ENCODE measurements at places on chromosomes 3 and 15.

DNA sequence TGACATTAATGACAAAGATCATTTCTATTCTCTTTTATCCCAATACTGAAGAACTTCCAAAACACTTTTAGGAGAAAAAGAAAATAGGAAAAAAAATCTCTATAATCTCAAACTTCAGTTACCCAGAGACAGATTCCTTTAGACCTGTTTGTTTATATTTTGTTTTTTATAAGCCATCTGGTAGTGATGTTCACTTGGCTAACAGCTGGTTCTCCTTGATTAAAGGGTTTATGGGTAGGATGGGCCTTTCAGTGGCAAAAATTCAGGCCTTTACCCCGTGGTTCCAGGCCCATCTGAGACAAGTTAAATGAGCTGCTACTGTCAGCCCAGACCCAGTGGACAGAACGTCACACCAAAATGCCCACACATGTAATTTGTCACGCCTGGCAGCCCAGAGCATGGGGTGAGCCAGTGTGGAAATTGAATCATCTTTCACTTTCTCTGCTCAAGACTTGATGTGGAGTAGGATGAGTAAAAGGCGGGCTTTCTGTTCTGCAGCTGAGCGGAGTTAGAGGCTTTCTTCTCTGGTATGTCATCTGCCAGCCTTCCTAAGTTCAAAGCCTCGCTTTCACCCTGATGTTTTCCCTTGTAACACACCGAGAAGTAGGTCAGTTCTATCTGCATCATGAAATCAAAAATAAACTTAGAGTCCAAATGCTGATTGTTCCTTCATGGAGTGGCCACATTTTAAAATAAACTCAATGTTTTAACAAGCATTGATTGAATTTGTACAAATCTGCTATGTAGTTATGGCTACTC, 62.5 kb upstream of the SKOR1 start:
- DNase-seq, result peak; percentile 63

DNA sequence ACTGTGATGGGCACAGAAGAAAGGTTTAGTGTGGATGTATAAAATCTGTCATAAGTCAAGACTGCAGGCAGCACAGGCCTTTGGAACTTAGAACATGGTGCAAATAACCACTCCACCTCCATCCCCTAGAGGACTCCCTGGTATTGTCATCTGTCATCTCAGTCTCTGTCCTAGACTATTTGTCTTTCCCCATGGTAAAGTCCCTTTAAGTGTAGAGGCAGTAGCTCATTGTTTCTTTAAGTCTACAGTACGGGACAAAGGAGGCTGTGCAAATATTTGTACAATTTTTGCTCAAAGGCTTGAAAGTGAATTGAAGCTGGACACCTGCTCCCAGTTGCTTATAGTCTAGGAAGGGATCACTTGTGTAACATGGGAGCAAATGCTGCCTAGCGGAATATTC, 3.2 kb upstream of the PXYLP1 start:
- DNase-seq, result no peak

GRCh38 chr3:186493525-186494255, 50.5 kb downstream of the CRYGS start:
- no peak for DNase-seq

DNA sequence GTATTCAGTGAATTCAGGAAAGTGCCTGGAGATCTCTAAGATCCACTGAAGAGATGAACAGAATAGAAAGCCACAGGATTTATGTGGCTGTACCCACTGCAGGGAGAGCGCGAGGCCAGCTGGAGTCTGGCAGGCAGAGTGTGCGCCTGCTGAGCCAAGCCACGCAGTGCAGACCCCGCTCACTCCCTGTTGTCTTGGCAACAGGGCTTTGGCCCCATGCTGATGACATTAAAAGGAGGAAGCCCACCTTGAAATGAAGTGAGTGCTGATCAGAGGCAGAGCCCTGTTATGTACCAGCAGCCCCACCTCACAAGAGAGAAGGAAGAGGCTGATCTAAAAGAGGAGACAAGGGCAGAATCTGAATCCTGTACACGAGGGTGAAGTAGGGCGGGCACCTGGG, 36.7 kb downstream of the PXYLP1 start:
- no peak for DNase-seq

DNA sequence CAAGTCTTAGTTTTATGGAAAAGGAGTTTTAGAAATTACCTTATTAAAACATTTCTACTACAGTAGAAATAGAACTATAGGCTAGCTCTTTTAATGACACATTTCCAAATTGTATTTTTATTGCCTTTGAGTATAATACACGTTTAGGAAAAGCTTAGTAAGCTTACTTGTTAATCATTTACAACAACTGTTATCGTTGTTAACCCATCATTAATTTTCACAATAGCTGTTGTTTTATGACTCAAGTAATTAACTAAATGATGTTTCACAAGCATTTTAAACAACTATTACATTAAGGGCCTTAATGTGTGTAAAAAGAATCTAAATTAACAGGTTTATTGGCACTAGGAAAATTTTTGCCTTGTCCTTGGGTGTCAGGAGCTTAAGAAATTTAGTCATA, 120.5 kb upstream of the THRB start:
- DNase-seq, result no peak

DNA sequence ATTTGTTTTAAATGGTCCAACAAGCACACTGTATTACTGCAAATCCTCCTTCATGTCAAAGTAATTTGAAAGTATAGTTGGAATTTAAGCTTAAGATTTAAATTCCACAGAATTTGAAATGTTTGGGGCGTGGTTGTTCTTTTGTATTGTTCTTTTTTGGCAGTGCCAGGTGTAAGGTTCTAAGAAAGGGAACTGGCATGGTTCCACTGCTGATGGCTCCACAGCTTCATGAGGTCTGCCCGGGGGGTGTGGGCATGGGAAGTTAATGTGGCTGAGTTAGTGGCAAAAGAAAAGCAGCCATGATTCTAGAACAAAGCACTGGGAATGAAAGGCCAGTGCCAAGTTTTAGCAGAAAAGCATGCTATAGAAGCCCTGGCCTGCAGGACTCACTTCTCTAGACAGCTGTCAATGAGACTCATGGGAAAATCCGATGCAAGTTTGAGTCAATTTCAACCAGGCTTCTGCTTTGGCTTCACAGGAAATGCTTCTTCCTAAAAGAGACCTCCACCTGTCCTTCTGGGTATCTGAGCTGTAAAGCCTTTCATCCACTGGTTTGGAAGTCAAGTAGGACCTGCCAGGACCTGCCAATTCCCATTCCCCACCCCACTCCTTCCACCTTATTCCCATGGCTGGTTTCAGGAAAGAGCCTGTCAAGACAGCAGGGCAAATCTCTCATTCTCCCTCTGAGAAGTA, 18.9 kb downstream of the CDCP1 start:
- DNase-seq, result no peak

DNA sequence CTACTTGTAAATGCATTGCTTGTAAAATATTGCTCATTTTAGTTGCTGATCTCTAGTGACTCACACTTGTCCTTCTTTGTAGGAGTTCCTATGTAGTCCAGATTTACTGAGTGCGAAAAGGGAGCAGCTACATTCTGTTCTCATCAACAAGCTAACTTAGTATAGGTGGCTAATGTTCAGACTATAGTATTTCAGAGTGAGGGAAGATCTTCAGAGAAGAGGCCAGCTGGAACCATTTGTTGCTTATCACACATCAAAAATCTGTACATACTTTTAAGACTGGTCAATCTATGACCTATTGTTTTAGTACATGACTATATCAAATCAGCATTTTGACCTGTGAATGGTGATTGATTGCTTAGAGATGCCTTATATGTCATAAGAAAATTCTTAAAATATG, 71.3 kb upstream of the THSD4 start:
- DNase-seq, result no peak

DNA sequence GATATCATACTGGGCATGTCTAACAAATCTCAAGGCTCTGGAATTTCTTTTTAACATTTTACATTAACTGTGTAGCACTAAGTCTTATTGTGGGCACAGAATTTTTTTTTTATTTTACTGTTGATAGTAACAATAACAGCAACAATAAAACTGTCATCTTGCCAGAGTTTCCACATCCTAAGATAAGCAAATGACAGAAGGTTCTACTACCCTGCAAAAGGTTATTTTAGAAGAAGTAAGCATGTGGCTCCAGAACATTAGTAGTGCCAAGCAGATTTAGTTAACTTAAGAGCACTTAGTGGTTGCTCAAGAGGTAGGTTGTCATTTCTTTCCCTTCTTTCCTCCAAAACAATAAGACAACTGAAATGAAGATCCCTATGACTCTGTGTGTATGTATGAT, 743.0 kb upstream of the CBLB start:
- DNase-seq, result no peak

DNA sequence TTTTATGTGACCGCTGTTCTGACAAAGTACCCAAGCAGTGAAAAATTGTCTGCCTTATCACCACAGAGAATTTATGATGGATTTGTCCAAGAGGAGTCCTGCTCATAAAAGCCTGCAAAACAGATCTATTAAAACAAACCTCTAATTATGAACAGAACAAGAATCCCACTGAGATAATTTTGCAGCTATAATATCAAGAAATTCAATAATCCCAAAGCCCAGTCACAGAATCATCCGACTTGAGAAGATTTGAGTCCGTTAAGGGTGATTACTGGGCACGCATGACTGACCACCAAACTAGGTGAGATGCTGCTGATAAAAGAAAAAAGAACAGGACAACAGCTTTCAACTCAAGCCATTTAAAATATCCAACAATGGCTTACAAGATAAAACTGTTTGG, 231.0 kb upstream of the WNT5A start:
- no peak for DNase-seq

DNA sequence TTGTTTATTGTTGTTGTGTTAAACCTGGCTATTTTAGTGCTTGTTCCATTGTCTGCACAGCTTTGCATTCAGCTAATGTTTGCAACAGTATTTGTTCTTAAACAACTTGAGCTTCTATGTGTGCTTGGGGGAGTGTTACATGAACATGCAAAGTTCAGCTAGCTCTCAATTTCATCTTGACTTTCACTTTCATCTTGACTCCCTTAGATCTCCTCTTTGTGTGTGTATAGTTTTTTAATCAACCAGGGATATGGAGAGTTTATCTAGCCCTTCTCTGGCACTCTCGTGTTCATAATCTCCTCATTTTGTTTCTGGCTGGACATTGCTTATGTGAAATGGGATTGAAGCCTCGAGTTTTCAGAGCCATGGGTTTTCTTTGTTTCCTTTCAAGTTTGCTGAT, 212.4 kb upstream of the ZBTB20 start:
- DNase-seq, result no peak

DNA sequence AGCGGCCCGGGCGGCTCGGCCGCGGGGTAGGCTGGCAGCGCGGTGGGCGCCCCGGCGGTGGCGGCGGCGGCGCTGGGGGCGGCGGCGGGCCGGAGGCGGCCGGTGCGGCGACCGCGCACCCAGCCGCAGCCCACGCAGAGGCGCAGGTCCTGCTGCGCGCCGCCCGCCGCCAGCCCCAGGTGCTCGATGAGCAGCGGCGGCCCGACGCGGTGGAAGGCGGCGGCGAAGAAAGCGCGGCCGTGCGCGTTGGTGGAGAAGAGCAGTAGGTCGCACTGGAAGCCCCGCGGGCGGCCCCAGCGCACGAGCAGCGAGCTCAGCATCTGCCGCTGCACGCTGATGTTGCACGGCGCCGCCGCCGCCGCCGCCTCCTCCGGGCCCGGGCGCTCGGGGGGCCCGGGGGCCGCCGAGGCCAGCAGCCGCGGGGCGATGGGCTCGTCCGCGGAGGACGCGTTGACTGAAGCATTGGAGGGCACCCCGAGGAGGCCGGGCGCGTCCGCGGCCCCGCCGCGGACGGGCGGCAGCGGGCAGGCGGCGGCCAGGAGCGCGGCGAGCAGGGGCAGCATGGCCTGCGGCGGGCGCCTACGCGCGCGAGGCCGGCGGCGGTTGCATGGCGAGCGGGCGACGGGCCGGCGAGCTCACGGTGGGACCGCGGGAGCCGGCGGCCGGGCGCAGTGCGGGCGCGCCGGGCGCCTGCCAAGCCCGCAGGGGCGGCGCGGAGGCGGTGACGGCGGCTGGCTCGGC, 452 bp downstream of the TMEM158 start:
- peak; percentile 33 for DNase-seq

DNA sequence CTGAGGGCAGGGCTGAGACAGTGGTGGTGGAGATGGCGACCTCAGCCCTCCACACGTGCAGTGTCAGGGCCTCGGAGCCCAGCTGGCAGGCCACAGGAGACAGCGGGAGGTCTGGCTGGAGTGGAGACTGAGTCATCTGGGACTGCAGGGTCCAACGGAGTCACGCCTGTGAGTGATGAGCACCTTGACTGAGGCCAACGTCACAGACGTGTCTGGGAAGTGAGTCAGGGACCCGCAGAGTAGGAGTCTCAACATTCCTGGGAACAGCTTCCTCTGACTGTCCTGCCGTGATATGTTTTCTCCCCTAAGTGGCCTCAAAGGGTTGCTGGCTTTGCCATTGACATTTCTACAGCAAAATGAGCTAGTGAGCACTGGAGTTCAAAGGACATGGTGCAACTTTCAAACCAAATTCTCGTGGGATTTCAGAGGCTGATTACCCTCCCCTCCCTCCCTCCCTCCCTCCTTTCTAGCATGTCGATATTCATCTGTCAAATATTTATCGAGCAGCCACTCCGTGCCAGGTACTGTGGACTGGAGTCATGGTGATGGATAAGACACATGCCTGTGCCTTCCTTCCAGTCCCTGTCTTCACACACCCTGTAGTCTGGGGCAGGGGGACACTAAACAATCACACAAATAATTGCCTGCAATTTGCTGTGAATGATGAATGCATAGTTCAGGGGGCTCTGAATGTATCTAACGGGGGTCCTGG, 53.3 kb upstream of the AMOTL2 start:
- DNase-seq, result no peak

GRCh38 chr15:58684751-58685150, 64.8 kb downstream of the ADAM10 start:
- DNase-seq, result no peak

GRCh38 chr3:27986234-27986879, 255.1 kb upstream of the CMC1 start:
- DNase-seq, result no peak

DNA sequence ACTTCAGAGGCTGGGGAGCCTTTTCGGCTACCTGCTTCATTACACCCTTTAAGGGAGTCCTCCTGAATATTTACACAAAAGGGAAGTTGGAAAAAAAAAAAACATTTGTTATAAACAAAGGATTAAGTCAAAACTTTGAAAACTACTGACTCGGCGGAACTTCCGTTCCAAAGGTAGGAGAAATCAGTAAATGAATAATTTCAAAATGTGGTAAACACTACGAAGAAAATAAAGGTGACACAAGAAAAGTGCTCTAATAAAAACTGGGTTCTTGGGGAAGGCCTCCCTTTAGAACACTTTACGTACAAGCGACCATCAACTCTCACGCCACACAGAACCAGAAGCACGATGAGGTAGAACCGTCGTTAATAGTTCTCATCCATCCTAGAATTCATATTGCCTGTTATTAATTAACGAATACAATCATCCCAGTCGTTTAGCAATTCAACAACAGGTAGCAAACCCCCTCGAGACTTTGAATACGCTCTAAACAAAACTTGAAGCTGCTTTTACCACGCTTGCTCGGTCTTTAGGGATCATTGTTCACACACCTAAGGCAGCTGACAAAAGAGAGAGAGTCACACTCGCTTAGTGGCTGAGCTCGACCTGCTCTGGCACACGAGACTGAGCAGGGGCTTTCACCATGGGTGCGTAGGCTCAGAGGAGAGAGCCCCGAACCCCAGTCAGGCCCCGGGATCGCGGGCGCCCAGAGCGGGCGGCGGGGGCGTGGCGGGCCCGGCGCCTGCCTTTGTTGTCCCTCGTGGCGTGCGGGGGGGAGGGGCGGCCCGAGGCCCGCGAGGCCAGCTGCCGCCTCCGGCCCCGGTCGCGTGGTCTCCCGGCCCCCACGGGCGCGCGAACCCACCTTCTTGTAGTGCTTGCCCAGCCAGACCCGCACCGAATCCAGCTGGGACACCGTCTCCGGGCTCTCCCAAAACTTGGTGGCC, 680 bp downstream of the SMARCC1 start:
- peak; percentile 72 for DNase-seq

- DNase-seq, result no peak
These were observed 3.6 kb downstream of the ACTC1 start for GRCh38 chr15:34791701-34792100.

- DNase-seq, result no peak
These were observed 225.1 kb downstream of the EPHB1 start for GRCh38 chr3:135020181-135020580.
